Fibroblast of villous mesenchyme (primary cell): ENCODE measurements at places on chromosomes 3 and 15.
A peak's percentile ranks its signal among the peaks of the same experiment; 100 is the strongest.

- DNase-seq = no peak
These were observed 52.3 kb upstream of the CHRNA7 start for GRCh38 chr15:31977812-31978661.

DNA sequence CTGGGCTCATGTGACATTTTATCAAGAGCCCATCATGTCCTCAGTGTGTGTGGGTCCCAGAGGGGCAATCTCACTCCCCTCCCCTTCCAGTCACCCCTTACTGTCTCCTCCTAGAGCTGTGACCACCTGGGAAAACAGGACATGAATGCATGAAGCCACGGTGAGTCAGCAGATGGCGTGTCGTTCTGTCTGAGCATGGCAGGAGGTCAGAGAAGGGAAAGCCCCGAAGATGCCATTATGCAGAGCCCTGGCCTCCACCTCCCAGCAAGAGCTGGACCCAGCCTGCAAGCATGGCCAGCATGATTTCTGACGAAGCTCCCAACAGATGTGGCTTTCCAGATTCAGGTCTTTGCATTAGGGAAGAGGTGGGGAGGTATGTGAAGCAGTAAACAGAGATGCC is 118.5 kb downstream of the TLE3 start:
- no peak for DNase-seq

DNA sequence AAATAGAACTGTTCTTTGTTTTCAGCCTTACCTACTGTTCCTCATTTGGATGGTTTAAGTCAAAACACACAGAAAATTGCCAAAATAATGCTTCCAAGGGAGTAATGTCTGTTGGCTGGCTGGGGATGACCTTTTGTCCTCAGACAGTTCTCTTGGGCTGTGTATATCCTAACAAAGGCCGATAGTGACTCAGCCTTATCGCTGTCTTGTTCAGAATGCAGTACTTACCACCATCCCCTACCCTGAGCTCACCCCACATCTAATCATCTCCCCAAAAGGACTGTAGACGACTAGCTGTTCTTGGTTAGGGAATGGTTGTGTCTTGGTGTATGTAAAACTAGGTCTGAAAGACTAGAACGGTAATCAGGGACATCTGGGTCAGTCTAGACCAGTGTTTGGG is 35.0 kb downstream of the RAB11A start:
- DNase-seq = peak; percentile 27

DNA sequence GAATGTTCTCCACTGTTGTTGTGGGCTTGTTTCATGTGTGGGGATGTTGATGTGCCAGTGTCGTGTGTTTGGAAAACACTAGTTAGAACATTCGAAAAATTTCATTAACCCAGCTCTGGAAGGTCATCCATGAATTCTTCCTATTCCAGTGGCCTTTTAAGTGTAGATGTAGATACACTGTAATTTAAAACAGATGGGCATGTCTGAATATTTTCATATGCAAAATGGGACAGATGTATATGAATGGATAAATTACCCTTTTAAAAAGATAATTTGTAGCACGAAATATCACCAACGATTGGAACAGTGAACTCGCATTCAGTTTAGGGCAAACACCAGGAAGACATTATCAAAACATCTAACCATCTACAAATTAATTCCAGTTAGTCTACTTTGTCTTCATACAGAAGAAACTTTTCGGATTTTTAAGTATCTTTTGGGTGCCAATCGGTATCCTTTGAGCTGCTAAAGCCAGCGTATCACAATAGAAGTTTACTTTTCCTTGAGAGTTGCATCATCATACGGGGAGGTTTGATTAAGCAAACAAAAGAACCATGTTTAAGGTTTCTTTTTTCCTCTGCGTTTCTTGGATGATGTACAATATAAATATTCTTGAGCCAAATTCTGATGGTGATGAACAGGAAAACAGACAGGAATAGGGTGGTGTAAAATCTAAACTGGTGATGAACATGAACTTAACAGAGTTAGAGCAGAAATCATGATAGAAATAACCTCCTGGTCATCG is 528.1 kb downstream of the FOXP1 start:
- DNase-seq = peak; percentile 40

GRCh38 chr3:186870421-186871201 is 28.1 kb downstream of the ADIPOQ start:
- DNase-seq = no peak

DNA sequence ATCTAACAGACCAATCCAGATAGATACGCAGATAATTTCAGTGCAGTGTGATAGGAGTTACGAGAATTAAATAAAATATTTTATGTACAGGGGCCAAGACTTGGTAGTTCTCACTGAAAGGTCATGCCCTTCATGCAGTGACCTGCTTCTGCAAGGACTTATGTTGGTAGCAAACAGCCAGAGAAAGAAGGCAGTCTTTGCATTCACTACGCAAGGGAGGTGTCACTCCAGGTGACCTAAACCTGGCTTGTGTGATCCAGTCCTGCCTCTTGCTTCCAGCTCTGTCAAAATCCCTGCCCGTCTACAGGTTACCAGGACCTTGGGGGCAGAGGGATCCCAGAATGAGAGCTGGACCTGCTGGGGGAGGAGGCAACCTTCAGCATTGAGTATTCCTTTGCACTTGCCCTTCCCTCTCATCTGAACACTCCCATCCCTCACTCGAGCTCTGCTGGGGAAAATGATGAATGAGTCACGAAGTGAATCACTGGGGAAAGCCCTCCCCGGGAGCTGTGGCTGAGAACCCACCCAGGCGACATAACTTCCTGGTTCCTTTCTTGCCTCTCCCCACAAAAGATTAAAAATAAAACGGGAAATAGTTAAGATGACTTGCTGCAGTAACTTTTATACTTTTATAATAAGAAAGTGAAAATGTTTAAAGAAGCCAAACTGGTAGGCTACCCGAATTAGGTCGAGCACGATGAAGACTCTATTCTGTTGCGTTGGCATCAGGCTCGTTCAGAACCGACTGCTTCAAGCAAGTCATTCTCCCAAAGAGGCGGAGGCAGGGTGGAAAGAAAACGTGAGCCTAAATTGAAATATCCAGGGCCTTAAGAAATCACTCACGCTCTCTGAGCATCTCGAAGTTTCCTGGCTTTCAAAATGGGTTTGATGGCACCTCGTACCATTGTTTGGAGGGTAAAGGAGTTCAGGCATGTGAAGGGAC is 216.1 kb downstream of the SLCO3A1 start:
- DNase-seq = peak; percentile 28

DNA sequence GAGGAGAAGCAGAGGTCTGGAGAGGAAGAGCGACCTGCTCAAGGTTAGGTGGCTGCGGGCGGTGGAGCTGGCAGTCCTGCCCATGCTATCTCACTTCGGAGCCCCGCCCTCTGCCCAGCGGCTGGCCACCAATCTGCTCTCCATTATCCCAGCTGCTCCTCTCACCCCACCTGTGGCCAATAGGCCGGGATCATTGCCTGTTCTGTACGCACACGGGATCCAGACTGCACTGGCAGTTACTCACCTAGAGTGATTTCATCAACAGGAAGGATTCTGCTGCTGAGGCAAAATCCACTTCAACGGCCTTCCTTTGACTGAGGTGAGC is 100.6 kb downstream of the TLE3 start:
- DNase-seq = no peak

- DNase-seq = peak; percentile 87
These were observed 17.4 kb downstream of the DET1 start for GRCh38 chr15:88529021-88529630.

- no peak for DNase-seq
These were observed 5.8 kb upstream of the TATDN2 start for GRCh38 chr3:10242182-10243065.

DNA sequence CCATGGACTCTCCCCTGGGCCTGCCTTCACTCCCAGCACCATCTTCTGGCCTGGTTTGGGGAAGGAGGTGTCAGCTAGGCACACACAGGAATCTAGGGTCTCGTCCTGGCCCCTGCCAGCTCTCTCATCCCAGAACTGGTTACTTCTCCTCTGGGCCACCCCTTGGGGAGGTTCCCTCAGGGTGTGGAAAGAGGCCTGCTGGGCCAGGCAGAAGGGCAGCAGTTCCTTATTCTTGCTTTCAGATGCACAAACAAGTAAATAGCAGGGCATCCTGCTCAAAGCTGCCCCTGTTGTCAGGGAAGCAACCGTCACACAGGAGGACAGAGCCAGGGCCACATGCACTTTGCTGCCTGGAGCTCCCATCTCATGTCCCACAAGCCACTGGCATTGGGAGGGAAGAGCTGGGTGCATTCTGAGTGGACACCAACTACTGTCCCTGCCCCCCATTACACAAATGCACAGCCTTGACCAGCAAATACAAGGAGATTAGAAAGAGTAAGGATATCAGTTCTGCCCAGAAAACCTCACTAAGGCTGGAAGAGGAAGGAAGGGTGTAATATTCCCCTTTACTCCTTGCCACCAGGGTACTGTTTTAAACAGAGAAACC is 108.8 kb upstream of the HACD2 start:
- no peak for DNase-seq

DNA sequence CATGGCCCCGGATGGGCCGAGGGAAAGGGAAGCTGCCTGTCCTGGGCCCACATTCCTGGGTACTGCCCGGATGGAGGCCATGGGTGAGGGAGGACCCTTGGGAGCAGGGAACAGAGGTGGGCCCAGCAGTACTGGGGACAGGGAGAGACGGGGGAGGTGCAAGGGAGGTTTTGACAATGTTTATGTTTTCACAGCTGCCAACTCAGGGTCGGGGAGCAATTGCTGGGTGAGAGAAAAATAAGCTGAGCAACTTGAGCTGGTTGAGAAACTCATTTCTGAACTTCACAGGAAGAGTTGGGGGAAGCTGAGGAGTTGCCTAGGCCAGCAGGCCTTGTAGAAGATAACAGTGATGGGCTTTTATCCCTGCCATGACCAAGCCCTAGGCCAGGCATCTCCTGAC is 11.1 kb upstream of the TSPAN3 start:
- no peak for DNase-seq

- DNase-seq = peak; percentile 59
These were observed 964 bp downstream of the SLC25A20 start for GRCh38 chr3:48897460-48898376.

DNA sequence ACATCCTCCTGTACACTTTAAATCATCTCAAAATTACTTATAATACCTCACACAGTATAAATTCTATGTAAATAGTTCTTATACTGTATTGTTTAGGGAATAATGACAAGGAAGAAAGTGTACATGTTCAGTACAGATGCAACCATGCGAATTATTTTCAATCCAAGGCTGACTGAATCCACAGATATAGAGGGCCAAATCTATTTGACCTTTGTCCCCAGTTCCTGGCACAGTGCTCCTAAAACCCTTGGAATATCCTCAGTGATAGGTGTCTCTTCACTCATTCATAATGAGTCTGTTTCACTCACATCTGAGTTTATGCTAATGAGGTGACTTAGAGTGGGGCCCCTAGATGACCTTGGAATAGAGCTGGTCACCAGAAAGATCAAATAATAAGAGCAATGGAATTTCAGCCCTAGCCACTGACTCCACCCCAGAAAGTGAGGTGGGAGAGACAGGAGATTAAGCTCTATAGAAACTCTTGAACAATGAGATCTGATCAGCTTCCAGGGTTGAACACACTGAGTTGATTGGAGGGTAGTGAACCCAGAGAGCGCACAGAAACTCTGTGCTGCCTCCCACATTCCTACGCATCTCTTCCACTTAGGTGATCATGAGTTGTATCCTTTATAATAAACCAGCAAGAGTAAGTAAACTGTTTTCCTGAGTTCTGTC is 65.3 kb downstream of the ADAM10 start:
- DNase-seq = no peak

GRCh38 chr3:111539351-111540331 is 2.4 kb upstream of the CD96 start:
- DNase-seq = peak; percentile 49

GRCh38 chr3:136070334-136070733 is 104.8 kb downstream of the PPP2R3A start:
- DNase-seq = peak; percentile 63

GRCh38 chr3:152257563-152258035 is 11.1 kb upstream of the MBNL1 start:
- no peak for DNase-seq

DNA sequence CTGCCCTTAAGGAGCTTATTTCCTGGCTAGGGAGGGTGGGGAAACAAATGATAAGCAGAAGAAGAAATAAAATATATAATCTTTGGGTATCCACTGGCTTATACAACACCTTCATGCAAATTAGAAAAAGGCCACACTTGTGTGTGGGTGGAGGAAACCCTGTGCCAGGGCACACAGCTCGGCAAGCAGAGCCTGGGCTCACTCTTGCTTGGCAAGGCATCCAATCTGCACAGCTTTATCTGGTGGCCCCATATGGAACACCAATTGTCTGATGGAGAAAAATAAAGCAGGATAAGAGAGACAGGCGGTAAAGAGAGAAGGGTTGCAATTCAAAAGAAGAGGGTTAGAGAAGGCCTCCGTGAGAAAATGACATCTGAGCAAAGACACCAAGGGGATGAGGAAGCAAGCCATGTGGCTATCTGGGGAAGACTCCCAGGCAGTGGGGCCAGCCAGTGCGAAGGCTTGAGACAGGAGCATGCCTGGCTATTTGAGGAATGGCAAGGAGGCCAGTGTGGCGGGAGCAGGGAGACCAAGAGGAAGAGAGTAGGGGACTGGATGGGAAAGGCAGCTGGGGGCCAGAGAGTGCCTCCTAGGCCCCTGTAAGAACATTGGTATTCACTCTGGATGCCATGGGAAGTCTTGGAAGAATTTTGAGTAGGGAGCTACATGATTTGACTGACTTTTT is 22.5 kb upstream of the VPS8 start:
- DNase-seq = no peak

- no peak for DNase-seq
These were observed 42.0 kb downstream of the GSK3B start for GRCh38 chr3:120052225-120052624.

DNA sequence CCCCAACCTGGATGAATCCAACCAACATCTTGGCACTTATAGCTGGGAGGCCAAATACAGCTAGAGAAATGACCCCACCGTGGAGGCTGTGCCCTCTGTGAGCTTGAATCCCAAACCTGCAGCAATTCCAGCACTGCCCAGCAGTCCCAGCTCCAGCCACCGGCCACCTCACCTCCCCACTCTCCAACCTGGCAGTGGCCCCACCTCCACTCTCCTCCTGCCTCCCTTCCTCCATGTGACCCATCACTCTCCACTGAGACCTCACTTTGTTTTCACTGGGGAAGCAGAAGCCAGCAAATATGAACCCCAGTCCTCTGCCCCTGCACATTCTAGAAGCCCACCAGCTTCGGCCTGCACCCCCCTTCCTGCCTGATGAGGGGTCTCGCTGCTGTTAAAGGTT is 79.7 kb upstream of the LINGO1 start:
- DNase-seq = no peak

GRCh38 chr3:71389911-71390573 is 193.5 kb downstream of the FOXP1 start:
- DNase-seq = no peak
